Spleen (tissue), 13 donors: ENCODE measurements at places on chromosomes 12 and 14. TPM values are rescaled to one million over a fixed set of nuclear protein-coding genes. Genes with fewer than 3 reads are reported as not detected.
A peak's percentile ranks its signal among the peaks of the same experiment; 100 is the strongest.

DNA sequence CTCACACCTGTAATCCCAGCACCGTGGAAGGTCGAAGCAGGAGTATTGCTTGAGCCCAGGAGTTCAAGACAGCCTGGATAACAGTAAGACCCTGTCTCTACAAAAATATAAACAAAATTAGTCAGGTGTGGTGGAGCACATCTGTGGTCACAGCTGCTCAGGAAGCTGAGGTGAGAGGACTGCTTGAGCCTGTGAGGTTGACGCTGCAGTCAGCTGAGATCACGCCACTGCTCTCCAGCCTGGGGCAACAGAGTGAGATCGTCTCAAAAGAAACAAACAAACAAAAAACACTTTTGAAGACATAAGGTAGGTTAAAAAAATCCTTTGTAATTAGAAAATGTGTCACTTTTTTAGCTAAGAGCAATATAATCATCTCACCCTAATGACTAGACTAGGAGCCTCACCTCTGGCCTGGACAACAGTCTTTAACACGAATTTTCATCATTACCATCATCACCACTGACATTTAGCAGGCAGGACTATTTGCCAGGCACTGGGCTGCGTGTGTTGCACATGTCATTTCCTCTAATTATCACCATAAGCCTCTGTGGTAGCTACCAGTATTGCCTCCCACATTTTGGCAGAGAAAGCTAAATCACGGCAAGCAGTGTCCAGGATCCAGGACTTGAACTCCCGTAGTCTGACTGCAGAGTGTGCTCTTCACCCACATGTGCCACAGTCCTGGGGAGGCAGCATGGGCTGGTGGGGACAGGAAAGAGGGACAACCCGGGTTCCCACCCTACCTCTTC lies 4.6 kb upstream of the SYCP3 start:
- peak; percentile 88 for DNase-seq

DNA sequence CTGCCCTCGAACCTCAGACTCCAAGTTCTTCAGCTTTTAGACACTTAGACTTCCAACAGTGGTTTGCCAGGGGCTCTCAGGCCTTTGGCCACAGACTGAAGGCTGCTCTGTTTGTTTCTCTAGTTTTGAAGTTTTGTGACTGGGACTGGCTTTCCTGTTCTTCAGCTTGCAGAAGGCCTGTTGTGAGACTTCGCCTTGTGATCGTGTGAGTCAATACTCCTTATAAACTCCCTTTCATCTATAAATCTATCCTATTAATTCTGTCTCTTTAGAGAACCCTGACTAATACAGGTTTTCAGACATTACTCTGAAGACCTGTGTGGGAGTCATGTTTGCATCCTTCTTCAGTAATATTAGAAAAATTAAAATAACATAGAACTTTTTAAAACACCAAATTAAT lies 289.1 kb downstream of the RMST start:
- no peak for DNase-seq

The SYCP3 gene
- 0.48 TPM for polyA plus RNA-seq

The OTUB2 gene
- polyA plus RNA-seq, result 0.08 TPM

GRCh38 chr14:102928412-102929240 lies 6.2 kb downstream of the AMN start:
- DNase-seq, result peak; percentile 94

The SLC25A47 gene
- polyA plus RNA-seq, result 0.11 TPM

GRCh38 chr12:123050913-123051312 lies 70.4 kb downstream of the ARL6IP4 start:
- DNase-seq, result no peak

DNA sequence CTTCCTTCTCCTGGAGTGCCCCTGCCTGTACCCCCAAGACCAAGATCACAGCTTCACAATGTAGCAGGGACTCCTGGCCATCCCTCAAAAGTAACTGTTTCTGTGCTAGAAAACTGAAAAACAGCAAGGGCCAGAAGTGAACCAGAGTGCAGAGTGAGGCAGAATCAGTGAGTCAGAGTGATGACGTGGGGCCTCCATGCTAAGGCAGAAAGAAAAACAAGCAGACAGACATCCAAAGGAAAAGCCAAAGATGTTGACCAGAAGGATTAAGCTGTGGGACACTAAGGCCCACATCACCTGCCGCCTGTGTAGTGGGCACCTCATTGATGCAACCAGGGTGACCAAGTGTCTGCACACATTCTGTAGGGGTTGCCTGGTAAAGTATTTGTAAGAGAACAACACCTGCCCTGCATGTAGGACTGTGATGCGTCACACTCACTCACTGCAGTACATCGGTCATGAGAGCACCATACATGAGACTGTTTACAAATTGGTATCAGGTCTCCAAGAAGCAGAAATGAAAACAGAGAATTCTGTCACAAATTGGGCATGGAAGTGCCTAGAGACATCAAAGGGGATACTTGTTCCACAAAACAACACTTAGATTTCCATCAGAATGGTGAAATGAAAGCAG lies 51.2 kb downstream of the ARMH4 start:
- no peak for DNase-seq

DNA sequence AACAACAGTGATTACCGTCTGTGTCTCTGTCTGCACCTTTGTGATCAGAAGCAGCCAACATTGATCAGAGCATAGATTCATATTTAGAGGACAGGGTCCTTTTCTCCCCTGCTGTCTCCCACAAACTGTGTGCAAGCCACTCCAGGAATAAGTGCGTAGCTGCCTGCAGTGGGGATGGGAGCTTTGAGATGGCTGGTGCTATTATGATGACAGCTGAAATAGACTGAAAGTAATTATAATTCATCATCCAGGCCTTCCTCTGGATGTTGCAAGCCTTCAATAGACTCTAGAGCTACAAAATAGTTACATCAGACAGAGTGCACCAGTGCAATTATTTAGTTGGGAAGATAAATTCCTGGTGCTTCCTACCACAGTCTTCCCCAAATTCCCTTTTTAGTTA lies 68.1 kb downstream of the BORCS5 start:
- no peak for DNase-seq

DNA sequence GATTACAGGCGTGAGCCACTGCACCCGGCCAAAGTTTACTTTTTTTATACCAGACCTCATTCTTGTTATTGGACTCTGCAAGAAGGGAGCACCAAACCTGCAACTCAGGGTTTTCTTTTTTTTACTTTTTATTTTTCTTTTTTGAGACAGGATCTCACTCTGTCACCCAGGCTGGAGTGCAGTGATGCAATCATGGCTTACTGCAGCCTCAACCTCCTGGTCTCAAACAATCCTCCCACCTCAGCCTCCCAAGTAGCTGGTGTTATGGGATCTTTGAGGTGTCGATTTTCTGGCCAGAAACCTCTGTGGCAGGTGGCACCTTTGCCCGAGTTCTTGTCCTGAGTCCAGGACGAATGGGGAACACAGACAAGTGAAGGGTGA lies 4.2 kb upstream of the PWP1 start:
- DNase-seq, result no peak

DNA sequence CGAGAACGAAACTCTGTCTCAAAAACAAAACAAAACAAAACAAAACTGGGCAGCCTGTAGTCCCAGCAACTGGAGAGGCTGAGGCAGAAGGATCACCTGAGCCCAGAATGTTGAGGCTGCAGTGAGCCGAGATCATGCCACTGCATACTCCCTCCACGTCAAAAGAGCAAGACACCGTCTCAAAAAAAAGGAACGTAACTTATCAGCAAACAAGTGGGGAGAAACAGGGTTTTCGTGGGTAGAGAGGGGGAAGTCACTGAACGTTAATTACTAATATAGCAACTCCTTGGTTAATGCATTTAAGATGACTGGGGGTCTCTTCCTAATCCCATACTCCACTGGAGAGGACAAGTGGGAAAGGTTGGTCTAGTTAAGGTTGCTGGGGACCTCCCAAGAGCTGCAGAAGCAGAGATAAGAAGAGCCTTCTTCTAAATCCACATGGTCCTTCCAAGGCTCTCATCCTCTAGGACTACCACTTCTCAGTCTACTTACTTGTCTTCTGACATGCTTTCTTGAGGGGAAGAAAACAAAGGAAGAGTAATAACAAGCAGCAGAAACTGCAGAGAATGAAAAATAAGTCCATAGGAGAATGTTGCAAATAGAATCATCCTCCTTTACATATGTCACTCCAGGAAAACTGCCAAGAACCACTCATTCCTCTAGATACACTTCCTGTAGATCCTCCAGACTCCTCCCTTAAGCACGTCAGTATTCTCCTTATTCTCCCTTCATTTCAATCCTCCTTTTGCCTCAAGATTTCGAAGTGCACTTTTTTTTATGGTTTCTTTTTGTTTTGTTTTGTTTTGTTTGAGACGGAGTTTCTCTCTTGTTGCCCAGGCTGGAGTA lies 5.8 kb downstream of the NUMB start:
- DNase-seq, result no peak

DNA sequence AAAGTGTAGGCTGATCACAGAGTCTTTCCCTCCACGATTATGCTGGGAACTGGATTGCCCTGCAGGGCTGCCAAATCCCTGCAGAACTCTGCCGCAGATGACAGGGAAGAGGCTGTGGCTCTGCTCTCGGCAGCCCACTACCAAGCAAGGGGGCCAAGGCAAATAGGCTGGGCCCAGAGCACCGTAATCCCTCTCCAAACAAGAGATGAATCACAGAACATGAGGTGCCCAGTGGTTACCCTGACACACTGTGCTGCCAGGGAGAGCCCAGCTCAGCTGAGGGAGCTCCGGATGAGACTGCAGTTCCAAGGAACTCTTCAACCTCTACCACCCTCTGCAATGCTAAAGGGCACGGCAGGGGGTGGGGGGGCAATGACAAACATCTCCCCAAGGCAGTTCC lies 33.9 kb downstream of the STON2 start:
- no peak for DNase-seq

- DNase-seq, result peak; percentile 86
Observed at GRCh38 chr12:107320033-107320928, 226.9 kb upstream of the CRY1 start.

GRCh38 chr14:54651649-54652048 lies 84.7 kb downstream of the SAMD4A start:
- no peak for DNase-seq

GRCh38 chr14:24367514-24368211 lies at the start of gene NFATC4:
Gene NFATC4, plus strand, starts transcription at chr14:24368184. Its CDS starts 157 bp downstream, at chr14:24368341.
- no peak for DNase-seq

- DNase-seq, result no peak
Observed at GRCh38 chr12:5102806-5103205, 59.1 kb downstream of the KCNA5 start.

The SLC39A9 gene
- 12.3 TPM for polyA plus RNA-seq

The GRIP1 gene
- polyA plus RNA-seq, result 1.1 TPM

- DNase-seq, result no peak
Observed at GRCh38 chr12:96015672-96016071, 19.5 kb upstream of the HAL start.

DNA sequence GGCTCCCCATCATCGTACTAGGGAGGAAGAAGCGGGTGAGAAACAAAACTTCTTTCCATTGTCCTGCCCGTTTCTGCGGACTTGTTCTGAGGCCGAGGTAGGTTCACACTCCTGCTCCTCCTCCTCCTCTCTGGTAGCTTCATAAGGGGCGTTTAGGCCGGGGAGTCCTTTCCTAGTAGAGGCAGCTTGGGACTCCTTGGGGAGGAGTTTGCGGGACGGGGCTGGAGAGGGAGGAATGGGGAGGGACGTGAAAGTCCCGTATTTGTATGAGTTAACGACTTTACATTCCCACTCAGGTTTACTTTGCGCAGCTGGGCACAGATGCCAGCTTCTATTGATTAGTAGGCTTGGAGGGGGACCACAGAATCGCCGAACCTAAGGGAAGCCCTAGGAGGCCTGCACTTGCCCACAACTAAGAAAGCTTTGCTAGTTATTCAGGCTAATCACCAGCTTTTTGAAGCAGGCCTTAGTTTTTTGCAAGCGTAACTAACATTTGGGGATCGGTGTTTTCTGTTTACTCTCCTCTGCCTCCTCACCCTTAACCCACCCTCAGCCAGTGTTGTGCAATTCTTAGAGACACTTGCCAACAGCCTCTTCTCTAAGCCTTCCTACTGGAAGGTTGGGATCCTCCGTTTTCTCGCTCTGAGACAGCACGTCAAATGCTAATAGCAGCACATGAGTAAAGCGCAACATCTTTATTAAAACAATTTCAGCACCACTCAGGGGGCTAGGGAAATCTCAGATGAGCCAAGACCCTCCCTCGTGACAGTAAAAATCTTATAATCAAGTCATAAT lies 499 bp downstream of the RNASE4 start:
- DNase-seq, result no peak

DNA sequence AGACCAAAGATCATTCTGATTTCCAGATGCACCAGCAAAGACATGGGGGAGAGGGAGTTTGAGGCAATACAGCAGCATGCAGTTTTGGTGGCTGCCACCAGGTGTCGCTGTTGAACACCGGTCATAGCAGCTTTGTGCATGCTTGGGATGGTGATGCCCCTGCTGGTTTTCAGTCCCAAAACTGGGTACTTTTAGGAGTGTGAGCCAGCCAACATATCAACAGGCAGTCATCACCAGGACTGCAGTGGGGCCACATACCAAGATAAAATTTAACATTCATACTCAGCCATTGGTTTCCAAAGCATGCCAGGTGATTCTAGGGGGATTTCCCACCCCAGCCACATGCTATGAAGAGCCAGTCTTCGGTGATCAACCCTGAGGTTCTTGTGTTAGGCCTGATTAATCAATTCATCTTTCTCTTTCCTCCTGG lies 64.2 kb downstream of the PHETA1 start:
- no peak for DNase-seq

GRCh38 chr14:64730681-64731080 lies 26.5 kb downstream of the PLEKHG3 start:
- peak; percentile 70 for DNase-seq

DNA sequence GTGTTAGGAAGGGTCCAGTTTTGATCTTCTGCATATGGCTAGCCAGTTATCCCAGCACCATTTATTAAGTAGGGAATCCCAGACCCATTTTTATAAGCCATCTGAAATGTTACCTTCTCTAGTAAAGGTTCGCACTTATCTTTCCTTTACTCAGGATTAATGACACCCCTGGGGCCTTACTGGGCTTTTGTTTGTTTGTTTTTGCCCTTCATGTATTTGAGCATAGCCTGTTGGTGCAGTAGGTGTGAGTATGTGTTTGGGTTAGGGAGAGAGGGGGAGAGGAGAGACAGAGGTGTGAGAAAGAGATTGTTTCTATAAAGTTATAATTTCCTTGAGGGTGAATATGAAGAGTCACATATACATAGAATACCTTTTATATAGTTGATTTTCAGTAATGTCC lies 96.9 kb downstream of the AKAP6 start:
- no peak for DNase-seq

GRCh38 chr14:68702135-68702534 lies 90.7 kb downstream of the ZFP36L1 start:
- no peak for DNase-seq

GRCh38 chr12:24955389-24955788 lies 6.5 kb upstream of the BCAT1 start:
- no peak for DNase-seq

The IQSEC3 gene
- polyA plus RNA-seq, result 0.29 TPM

GRCh38 chr12:66352197-66352596 lies 49.9 kb downstream of the HELB start:
- no peak for DNase-seq

DNA sequence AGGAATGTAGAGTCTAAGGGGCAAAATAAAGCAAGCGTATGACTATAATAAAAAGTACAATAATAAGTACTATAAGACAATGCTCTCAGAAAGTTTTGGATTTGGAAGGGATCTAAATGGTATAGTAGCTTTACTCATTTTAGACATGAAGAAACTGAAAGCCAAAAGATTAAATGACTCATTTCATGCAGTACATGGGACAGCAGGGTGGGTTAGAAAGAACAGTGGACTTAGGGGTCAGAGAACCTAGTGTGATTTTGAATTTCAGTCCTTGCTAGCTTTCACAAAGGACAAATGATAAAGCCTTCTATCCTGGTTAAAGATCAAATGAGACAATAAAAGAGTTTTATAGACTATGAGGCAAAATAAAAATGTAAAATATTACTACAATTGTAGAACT lies 6.8 kb upstream of the LEMD3 start:
- DNase-seq, result no peak

The KRT6C gene
- polyA plus RNA-seq, result 0.06 TPM

- no peak for DNase-seq
Observed at GRCh38 chr12:116984098-116984497, 73.3 kb downstream of the FBXW8 start.
